ENCODE measurements at places on chromosomes 16 and 17.

DNA sequence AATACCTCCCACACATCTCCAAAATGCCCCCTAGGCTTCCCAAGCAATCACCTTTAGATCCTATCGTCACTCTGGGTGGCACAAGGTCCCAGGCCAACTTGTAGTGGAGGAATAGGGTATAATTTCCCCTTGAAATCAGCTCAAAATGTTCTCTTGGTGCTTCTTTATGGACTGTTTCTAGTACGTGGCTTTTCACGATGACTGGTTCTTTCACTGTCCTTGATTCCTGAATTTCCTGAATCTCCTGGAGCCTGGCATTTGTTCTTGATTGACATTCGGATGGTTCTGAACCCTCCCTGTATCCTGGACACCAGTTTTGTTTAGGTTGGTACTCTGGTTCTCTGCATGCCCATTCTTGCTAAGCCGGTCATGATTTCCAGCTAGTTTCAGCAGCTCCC is 6.9 kb upstream of the VPS53 start:
- DNase-seq, result no peak

GRCh38 chr17:66686601-66687000 is 148.3 kb upstream of the CACNG5 start:
- DNase-seq, result no peak

GRCh38 chr17:32481193-32481592 is 5.6 kb upstream of the CDK5R1 start:
- DNase-seq, result no peak

- no peak for DNase-seq
Measured at GRCh38 chr16:56424791-56425438, 430 bp downstream of the AMFR start.

DNA sequence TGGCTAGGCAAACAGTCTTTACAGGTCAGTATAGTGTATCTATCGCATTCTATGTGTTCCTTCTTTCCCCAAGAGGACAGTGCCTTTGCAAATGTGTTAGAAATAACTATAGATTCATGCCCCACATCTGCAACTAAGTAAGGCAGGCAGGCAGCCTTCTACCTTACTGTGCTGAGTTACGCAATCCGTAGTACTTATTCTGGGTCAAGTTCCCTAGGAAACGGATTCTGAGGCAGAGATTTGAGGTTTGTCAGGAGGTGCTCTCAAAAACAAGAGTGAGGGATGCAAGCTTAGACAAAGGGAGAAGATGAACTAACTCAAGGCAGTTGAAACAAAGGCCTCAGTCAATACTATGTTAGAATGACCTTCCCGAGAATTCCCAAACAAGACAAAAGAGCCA is 12.7 kb upstream of the ANKFY1 start:
- DNase-seq, result no peak

GRCh38 chr16:19555938-19556771 is 652 bp downstream of the VPS35L start:
- peak; percentile 36 for DNase-seq

GRCh38 chr17:69430488-69430887 is 16.0 kb downstream of the MAP2K6 start:
- DNase-seq, result peak; percentile 84

DNA sequence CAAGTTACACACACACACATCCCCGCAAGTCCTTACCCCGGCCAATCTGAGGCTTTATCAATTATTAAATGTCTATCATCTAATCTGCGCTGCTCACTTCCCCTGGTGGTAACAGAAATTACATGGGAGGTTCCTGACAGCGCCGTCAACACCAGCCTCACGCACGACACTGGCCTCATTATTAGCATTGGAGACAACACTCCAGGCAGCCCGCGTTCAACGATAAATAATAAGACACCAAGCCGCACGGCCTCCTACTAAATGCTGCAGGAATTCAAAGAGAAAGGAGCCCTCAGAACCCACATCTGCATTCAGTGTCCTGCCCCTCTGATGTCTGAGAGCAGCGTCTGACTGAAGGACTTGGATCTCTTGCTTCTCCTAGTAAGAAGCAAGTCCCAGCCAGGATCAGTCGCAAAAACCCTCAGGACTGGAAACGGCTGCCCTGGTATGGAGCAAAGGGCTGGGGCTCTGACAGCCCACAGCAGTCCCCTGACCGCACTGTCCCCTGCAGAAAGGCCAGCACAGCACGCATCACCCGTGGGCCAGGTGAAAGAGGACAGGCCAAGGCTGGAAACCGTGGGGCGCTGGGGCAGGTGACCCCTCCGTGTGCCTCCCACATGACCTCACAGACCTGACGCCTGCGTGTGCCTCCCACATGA is 7.6 kb upstream of the RPH3AL start:
- DNase-seq, result no peak

GRCh38 chr16:84136331-84137125 is 8.4 kb downstream of the HSDL1 start:
- DNase-seq, result no peak

DNA sequence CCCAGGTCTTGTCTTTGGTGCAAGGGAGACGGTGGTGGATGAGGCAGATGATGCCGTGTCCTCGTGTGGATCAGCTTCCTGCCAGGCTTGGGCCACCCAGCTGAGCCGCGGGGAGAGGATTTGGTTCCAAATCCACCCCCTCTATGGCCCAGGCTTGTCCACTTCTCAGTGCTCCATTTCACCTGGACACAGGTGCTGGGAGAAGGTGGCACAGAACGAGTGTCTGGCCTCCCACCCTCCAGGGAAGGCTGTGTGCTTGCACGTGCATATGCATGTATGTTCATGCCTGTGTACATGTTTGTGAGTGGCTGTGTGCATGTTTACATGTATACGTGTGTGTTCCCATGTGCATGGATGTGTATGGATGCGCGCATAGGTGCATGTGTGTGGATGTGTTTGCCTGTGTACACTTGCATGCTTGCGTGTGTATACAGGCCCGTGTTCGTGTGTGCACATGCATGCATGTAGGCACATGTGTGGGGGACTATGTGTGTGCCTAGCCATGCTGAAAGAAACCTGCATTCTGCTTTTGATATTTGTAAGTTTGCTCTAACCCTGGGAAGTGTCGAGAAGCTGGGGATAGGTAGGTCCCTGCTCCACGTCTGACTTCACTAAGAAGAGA is 196.3 kb downstream of the IRF8 start:
- no peak for DNase-seq

GRCh38 chr16:57149391-57149790 is 36.4 kb downstream of the PSME3IP1 start:
- no peak for DNase-seq

DNA sequence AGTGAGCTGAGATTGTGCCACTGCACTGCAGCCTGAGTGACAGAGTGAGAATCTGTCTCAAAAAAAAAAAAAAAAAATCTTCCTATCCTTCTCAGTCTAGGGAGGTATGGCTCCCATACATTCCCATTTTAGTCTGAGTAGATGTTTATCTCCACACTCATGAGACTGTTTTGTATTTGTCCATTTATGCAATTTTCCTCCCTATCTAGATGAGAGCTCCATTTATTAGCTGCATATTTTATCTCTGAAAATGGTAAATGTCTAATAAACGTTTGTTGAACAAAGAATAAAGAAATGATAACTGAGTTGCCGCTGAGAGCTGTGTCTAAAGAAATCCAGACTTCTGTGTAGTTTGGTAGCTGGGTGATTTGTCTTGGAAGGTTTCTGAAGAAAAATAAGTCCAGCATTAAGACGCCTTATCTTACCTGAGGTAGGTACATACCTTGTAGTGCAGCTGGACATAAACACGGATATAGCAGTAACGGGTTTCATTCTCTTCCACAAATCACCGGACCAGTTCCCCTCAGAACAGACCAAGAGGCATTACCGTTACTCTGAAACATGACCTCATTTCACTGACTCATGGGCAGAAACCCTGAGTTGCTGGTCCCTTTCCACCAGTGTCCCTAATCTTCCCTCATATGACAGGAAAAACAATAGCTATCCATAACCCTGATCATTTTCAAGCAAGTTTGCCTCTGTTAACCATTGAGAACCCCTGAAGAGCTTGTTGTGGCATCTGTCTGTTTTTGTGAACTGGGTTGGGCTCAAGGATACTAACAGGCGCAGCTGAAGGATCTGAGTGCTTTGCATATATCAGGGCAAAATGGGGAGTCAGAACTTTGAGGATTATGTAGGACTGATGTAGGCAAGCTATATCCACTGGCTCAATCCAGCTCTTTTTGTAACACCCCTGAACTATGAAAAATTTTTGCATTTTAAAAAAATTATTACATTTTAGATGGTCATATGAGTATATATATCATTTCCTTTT is 177.4 kb upstream of the XYLT1 start:
- no peak for DNase-seq

- no peak for DNase-seq
Measured at GRCh38 chr17:32112416-32112815, 29.9 kb upstream of the RHOT1 start.

DNA sequence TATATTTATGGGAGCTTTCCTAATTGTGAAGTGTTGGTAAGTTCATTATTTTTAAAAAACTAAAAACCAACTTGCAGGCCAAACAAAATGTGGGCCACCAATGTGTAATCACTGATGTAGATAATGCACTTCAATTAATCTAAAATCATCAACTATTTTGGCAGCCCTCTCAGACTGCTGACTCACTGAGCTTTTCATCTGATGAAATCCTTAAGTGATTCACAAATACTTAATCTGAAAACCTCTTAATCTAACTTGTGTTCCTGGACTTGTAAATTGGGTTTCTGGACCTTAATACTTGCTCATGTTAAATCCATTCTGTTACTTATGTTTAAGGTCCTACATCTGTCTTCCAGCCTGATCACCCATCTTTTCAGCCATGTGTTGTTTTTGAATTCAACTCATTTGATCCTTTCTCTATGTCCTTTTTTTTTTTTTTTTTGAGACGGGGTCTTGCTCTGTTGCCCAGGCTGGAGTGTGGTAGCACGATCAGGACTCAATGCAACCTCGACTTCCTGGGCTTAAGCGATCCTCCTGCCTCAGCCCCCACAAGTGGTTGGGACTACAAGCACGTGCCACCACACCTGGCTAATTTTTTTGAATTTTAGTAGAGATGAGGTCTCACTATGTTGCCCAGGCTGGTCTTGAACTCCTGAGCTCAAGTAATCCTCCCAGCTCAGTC is 39.0 kb downstream of the PRKCB start:
- DNase-seq, result no peak

DNA sequence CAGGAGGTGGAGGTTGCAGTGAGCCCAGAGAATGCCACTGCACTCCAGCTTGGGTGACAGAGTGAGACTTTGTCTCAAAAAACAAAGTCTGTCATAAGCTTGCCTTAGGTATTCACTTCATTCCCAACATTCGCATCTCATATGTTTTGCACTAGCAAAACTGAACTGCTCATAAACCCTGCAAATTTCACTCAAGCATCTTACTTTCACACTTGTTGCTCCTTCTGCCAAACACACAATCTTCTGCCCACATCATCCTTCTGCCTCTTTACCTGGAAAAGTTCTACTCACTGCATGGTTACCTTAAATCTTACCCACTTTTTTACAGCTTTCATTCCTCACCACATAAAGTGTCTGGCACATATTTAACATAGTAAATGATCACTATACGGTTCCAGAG is 152.5 kb downstream of the USP22 start:
- no peak for DNase-seq

GRCh38 chr16:12721841-12722421 is 81.8 kb downstream of the CPPED1 start:
- DNase-seq, result no peak

DNA sequence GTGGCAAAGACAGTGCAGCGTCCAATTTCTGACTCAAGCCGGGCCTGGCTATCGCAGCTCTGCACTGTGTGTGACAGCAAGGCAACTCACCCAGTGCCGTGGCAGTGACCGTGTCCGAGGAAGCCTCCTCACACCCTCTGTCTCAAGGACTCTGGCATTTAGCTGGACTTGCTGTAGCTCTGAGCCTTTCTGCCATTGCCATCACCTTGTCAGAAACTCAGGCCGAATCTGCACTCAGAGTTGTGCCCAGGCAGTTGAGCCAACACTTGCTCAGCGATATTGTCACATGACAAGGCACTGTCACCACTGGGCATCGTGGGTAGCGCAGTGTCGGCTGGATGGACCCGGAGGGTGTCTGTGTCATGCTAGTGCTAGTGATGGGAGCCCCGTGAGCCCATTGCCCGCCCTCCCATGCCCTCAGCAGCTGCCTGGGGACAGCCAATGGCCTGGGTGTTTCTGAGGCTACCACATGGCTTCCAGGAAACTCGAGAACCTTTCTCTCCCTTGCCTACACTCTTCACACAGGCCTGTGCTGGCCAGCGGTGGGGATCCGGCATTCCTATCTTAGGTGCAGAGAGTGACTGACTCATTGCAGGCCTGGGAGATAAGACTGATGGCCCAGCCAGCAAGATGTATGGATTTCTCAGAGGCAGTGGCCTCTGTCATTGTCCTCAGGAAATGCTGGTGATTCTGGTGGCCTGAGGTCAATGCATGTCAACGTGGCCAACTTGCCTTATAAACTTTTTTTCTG is 22.1 kb upstream of the STH start:
- DNase-seq, result no peak

GRCh38 chr17:16511593-16511992 is 19.6 kb upstream of the LRRC75A start:
- no peak for DNase-seq

Data from lung microvascular endothelial cell (primary cell).